Uterus (tissue), 4 donors: ENCODE measurements at places on chromosomes 6 and 20. TPM values are rescaled to one million over a fixed set of nuclear protein-coding genes. Genes with fewer than 3 reads are reported as not detected.

GRCh38 chr6:130758813-130759212 lies 68.4 kb upstream of the SMLR1 start:
- no peak overlapping the region for H3K4me3 ChIP-seq
- DNase-seq: no peak
- H3K27ac ChIP-seq: no peak overlapping the region
- H3K27me3 ChIP-seq: no peaks in the 10 kb centered on the region
- no peaks in the 10 kb centered on the region for H3K4me1 ChIP-seq

CAGE1 gene
- total RNA-seq: not detected

TPD52L1 gene
- 77.6 TPM for total RNA-seq

DNA sequence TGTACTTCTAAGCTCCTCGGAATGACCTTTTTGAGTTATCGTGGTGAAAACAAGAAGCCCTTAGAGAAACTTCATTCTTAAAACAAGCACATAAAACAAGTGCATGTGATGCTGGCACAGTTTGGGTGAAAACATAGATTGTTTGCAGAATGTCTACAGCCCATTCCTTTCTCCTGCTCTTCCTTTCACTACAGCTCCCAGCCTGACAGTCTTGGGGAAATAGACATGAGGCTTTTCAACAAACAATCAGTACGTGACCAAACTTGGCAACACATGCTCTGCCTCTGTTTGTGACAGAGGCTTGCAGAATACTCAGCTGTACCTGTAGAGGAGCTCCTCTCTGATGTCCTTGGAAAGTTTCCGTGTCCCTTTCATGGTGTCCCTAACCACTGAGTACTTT lies 321.6 kb downstream of the ZFAND3 start:
- H3K27ac ChIP-seq: no peak overlapping the region
- H3K27me3 ChIP-seq: no peaks in the 10 kb centered on the region
- no peak overlapping the region for H3K4me3 ChIP-seq
- no peaks in the 10 kb centered on the region for H3K4me1 ChIP-seq

ORC3 gene
- total RNA-seq: 43.9 TPM

FNDC1 gene
- total RNA-seq: 0.55 TPM

GRCh38 chr6:17470938-17471327 lies 77.5 kb downstream of the CAP2 start:
- DNase-seq: no peak
- H3K4me3 ChIP-seq: no peak overlapping the region
- H3K4me1 ChIP-seq: peaks cover 8% of the 10 kb centered on the region
- peak overlapping the region; percentile 89 for H3K27ac ChIP-seq
- H3K36me3 ChIP-seq: no peaks in the 10 kb centered on the region
- no peaks in the 10 kb centered on the region for H3K27me3 ChIP-seq

CALHM4 gene
- total RNA-seq: not detected

GRCh38 chr20:46131396-46131795 lies 13.3 kb downstream of the CD40 start:
- DNase-seq: no peak
- H3K27ac ChIP-seq: no peak overlapping the region
- no peak overlapping the region for H3K4me3 ChIP-seq
- H3K4me1 ChIP-seq: no peaks in the 10 kb centered on the region

BICRAL gene
- 20.5 TPM for total RNA-seq

- no peaks in the 10 kb centered on the region for H3K36me3 ChIP-seq
- H3K4me3 ChIP-seq: no peak overlapping the region
- no peak overlapping the region for H3K27ac ChIP-seq
- DNase-seq: no peak
- H3K4me1 ChIP-seq: no peaks in the 10 kb centered on the region
- H3K27me3 ChIP-seq: no peaks in the 10 kb centered on the region
Measured at GRCh38 chr6:138382498-138383265, 5.0 kb downstream of the SMIM28 start.

AKAP12 gene
- total RNA-seq: 81.1 TPM

DNA sequence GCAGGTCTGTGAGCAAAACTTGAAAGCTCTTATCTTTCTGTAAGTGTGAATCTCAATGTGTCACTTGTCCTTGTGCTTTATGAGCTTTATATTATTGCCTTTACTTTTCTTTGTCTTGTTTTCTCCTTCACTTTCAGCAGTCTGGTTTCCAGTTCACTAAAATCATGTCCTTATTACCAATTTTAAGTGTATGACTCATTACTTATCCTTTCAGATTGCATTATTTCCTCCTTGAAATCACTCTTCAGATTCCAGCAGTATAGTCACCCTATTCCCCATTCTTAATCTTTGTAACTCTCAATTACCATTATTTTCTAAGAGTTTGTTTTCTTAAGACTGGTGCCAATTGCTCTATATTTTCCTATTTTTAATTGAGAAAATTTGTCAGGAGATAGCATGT lies 117.4 kb upstream of the GRIK2 start:
- H3K4me3 ChIP-seq: no peak overlapping the region
- H3K27ac ChIP-seq: no peak overlapping the region
- no peaks in the 10 kb centered on the region for H3K27me3 ChIP-seq
- H3K36me3 ChIP-seq: no peaks in the 10 kb centered on the region
- no peak for DNase-seq

- no peak overlapping the region for H3K27ac ChIP-seq
- DNase-seq: no peak
- H3K4me1 ChIP-seq: no peaks in the 10 kb centered on the region
- H3K4me3 ChIP-seq: no peak overlapping the region
- H3K27me3 ChIP-seq: no peaks in the 10 kb centered on the region
Measured at GRCh38 chr6:153938876-153939275, 100.2 kb upstream of the OPRM1 start.

MYB gene
- total RNA-seq: 4.0 TPM

DNA sequence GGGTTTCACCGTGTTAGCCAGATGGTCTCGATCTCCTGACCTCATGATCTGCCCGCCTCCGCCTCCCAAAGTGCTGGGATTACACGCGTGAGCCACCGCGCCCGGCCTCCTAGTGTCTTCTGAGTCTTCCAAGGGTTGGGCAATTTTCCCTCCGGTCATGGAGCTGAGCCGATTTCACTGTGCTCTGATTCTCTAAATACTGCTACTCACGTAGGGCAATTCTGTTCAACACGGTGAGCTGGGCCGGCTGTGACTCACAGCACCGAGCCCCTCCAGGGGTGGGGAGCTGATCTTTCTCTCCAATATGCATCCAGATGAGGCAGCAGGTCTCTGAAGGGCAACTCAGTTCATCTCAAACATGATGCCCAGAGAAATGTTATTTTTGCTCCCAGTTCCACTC lies 71.6 kb upstream of the CD93 start:
- H3K27me3 ChIP-seq: no peaks in the 10 kb centered on the region
- no peak overlapping the region for H3K4me3 ChIP-seq
- DNase-seq: no peak
- no peaks in the 10 kb centered on the region for H3K36me3 ChIP-seq
- no peaks in the 10 kb centered on the region for H3K4me1 ChIP-seq

DNA sequence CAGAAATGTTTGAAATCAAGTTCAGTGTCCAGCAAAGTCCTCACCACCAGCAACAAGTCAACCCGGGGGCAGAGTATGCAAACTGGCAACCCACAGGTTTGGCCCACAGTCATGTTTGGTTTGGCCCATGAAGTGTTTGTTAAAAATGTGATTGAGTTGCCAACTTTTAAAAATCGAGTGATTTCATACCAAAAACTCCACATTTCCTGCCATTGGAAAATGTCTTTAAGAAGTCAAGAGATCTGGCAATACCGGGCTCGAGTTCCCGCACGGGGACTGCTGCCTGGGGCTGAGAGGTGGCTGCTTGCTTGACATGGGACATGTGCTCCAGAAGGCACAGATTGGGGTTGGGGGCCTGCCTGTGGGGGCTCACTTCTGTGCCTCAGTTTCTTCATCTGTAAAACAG lies 36.1 kb downstream of the PREX1 start:
- no peaks in the 10 kb centered on the region for H3K36me3 ChIP-seq
- no peak for DNase-seq
- no peaks in the 10 kb centered on the region for H3K4me1 ChIP-seq

- H3K4me1 ChIP-seq: peaks cover 6% of the 10 kb centered on the region
- H3K36me3 ChIP-seq: no peaks in the 10 kb centered on the region
- peak; percentile 41 for DNase-seq
- no peak overlapping the region for H3K4me3 ChIP-seq
- no peak overlapping the region for H3K27ac ChIP-seq
- no peaks in the 10 kb centered on the region for H3K27me3 ChIP-seq
Measured at GRCh38 chr6:2872423-2873358, 30.4 kb downstream of the SERPINB9 start.

GRCh38 chr20:62550087-62550632 lies 74.4 kb upstream of the GATA5 start:
- H3K4me1 ChIP-seq: peaks cover 9% of the 10 kb centered on the region
- DNase-seq: peak; percentile 48
- no peaks in the 10 kb centered on the region for H3K36me3 ChIP-seq
- no peaks in the 10 kb centered on the region for H3K27me3 ChIP-seq

C6orf141 gene
- total RNA-seq: 0.88 TPM

GRCh38 chr6:35492974-35493284 lies 4.0 kb downstream of the TEAD3 start:
- no peaks in the 10 kb centered on the region for H3K36me3 ChIP-seq
- H3K4me3 ChIP-seq: no peak overlapping the region
- H3K27ac ChIP-seq: peak overlapping the region; percentile 98

DNA sequence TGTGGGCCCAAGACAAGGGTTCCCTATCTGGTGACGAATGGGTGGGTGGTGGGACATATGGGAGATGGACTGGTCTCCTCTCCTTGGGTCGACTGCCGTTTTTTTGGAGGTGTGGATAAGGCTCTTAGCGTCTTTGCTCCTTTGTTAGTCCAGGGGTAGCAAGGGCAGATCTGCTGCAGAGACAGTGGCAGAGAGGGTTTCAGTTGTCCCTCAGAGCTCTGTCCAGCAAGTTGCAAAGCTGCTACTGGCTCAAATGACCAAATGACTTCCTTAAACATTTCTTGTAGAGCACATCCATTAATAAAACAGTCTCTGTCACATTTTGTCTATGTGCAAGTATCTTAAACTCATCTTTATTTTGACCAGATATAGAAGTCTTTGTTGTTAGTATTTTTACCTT lies 508.0 kb upstream of the ADGRB3 start:
- H3K4me3 ChIP-seq: no peak overlapping the region
- H3K27me3 ChIP-seq: no peaks in the 10 kb centered on the region
- no peaks in the 10 kb centered on the region for H3K36me3 ChIP-seq
- H3K4me1 ChIP-seq: no peaks in the 10 kb centered on the region
- no peak for DNase-seq

DNA sequence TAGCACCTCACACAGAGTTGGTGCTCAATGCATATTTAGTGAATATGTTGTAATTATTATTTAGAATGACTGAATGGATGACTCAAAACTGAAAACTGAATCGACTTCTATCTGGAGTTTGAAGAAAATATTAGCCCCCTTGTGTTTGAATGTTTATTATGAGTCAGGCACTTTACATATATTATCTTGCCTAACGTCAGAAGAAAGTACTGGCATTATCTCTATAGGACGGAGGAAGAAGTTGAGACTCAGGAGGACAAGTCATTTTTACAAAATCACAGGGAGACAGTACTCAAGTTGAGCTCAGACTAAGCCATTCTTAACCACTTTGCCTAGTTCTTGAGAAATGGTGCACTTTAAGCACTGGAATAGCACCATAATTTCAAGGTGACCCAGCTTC lies 684.0 kb downstream of the UTRN start:
- no peaks in the 10 kb centered on the region for H3K4me1 ChIP-seq
- no peak overlapping the region for H3K4me3 ChIP-seq
- no peaks in the 10 kb centered on the region for H3K27me3 ChIP-seq
- no peaks in the 10 kb centered on the region for H3K36me3 ChIP-seq
- no peak for DNase-seq
